ENCODE measurements at places on chromosomes 7 and 10.

DNA sequence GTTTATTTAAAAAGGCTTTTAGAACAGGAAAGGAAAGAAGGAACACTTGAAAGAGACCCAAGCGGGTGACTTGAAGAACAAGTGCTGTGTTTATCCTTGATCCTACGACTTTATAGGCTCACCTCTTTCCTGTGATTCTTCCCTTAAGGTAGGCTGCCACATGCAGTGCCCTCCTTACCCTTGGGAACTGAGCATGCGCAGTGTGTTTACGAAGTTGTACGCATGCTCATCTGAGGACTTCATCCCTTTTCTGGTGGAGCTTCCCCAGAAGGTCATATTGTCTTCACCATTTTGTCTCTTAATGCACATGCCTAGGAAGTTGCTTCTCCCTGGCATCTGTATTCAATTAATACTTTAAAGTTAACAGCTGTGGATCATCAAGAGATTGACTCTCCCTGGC lies 49.9 kb upstream of the VOPP1 start:
- no peak for DNase-seq

DNA sequence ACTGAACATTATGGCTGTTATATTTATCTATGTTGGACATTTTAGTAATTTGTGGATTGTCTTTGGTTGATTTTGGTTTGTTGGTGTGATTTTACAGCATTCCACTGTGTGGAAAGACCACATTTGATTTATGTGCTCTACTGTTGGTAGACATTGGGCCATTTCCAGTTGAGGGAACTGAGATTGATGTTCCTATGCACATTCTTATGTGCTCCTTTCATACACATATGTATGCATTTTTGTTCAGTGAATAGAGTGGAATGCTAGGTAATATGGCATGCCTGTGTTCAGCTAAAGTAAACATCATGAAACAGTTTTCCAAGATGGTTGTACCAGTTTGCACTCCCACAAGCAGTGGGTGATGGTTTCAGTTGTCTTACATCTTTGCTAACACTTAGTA lies 15.1 kb downstream of the CACNB2 start:
- DNase-seq: no peak

- DNase-seq: no peak
Observed at GRCh38 chr7:144118341-144118740, 4.6 kb upstream of the OR2A14 start.

DNA sequence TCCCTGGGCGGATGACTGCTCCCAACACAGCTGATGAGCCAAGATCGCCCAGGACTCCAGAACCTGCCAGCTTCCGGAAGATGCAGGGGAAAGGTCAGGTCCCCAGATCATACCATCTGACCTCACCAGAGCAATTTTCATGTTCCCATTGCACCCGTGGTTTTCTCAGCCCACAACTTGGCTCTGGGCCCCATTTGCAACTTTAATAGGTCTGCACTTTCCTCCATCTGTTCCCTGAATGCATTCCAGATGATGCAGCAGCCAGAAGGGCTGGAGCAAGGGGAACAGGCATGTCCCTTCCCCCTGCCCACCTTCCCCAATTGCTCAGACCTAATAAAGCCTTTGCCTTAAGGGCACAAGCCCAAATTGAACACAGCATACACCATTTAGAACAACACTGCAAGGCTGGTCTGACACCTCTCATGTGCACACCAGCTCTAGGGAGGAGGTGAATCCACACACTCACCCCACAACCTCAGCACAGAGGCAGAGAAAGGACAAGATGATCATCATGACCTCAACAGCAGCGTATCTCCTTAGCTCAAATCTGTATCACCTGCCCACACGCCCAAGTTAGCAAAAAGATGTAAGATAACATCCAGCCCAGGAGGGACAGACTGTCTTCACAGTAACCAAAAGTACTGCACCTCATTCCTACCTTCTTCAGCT lies 87.5 kb downstream of the PLXNA4 start:
- DNase-seq: no peak

GRCh38 chr10:84267503-84268126 lies 22.8 kb downstream of the RGR start:
- DNase-seq: peak; percentile 90

DNA sequence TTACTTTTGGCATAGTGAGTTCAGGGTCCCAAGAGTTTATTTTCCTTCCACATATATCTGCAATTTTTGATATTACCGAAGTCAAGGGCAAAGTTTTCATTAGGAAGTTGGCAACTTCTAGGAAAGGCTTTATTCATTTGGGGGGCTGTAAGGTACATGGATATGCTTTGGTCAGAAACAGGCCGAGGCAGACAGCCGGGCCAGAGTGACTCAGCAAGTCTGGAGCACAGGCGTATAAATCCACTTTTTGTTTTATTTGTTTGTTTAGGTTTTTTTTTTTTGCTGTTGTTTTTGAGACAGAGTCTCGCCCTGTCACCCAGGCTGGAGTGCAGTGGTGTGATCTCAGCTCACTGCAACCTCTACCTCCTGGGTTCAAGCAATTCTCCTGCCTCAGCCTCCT lies 3.7 kb downstream of the ZNF680 start:
- DNase-seq: no peak

- no peak for DNase-seq
Observed at GRCh38 chr7:133735222-133735621, 391.9 kb upstream of the LRGUK start.

GRCh38 chr7:154928136-154929005 lies 74.6 kb downstream of the PAXIP1 start:
- peak; percentile 63 for DNase-seq

- DNase-seq: no peak
Observed at GRCh38 chr10:95242581-95243317, 48.1 kb downstream of the PDLIM1 start.

DNA sequence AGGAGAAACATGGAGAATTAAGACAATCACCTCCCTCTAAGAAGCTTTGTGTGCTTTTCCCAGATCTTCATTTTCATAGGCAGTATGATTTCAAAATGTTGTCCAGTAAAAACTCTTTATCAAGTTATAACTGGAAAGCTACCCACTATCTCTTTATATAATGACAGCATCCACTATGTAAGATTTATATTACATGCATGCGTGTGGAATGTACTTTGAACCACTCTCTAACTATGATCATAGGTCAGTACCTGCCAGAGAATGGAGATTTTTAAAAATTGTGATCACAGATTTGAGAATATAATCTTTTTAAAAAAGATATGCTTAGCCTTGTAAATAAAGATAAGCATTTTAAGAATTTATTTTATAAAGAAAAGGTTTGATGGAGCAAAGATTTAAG lies 17.9 kb downstream of the PAPSS2 start:
- no peak for DNase-seq

DNA sequence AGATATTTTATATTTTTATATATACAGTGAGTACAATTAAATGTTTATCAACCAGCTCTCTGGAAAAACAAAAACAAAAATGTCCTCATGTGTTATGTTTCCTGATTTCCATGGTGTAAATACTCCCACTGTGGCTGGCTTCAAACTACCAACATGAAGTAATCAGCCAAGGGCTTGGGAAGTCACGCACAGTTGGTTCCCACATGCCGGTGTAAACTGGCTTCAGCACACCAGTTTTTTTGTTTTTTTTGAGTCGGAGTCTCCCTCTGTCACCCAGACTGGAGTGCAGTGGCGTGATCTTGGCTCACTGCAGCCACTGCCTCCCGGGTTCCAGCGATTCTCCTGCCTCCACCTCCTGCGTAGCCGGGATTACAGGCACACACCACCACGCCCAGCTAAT lies 11.8 kb downstream of the OSBPL3 start:
- DNase-seq: no peak

DNA sequence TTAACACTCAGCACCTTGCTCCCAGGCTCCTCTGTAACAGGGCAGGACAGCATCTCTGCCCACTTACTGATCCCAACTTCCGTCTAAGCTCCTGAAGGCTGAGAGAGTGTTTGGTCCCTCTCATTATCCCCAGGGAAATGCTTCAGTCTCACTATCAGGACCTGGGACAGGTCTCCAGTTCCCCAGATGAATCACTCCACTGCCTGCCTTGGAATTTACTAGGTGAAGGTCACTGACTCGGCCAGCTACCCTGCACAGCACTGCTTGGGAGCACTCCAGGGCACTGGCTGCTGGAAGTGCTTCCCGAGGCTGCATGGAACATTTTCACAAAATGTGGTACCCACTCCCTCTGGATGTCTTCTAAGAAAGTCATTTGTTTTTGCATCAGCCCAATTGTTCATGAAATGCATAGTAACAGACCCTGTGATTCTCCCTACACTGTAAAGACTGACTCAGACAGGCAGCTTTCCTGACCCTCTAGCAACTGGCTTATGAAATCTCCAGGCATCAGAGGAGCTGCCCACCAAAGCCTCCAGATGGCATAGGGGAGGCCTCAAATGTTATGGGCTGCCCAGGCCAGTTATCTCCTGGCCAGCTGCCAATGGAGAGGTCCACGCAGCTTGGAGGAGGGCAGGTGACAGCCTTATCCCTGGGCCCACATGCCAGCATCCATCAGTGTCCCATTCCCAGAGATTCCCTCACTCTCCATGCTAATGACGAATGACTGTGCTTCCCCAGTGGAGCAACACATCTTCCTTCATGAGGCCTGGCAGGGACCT lies 89.1 kb downstream of the GFRA1 start:
- DNase-seq: no peak

DNA sequence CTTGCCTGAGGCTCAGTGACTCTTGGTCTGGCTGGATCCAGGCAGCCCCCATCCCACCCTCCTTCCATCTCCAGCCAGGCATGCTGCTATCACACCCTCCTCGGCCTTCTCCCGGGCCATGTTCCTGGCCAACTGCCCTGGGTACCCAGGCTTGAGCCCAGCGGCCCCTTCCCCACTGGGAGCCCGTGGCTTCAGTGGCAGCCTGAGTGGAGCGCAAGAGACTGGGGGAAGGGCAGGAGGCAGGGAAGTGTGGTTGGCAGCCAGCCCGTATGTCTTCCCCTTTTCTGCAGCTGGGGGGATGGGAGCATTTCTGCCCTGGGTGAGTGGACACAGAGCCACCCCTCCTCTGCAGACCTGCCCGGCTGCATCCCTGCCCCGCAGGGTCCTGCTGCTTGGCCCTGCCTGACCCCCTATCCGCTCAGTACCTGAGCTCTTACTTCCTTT lies 148.5 kb downstream of the ARHGAP22 start:
- peak; percentile 20 for DNase-seq

- no peak for DNase-seq
Observed at GRCh38 chr7:4816419-4817080, 41.1 kb downstream of the AP5Z1 start.

GRCh38 chr10:128709686-128710085 lies 583.5 kb upstream of the MKI67 start:
- DNase-seq: peak; percentile 1

GRCh38 chr7:70494225-70495032 lies 637.5 kb upstream of the GALNT17 start:
- no peak for DNase-seq

GRCh38 chr10:43491855-43492254 lies 54.9 kb downstream of the ZNF487 start:
- DNase-seq: no peak

- no peak for DNase-seq
Observed at GRCh38 chr10:48598243-48598935, 6.5 kb downstream of the ARHGAP22 start.

DNA sequence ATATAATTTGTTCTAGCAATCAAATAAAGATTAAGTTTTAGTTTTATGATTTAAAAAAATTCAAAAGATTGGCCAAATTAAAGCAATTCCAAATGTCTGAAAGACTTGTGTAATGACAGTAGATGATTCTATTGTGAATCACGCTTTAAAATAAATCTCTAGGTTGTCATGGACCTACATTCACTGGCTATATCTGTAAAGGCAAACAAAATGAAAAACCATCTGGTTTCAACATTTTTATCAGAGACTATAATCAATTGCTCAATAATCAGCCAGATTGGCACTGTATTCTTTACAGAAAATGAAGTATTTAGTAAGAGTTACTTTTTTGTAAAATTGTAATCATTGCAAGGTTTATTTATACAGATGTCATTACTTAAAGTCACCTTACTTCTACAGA lies 60.7 kb downstream of the DGKB start:
- no peak for DNase-seq

DNA sequence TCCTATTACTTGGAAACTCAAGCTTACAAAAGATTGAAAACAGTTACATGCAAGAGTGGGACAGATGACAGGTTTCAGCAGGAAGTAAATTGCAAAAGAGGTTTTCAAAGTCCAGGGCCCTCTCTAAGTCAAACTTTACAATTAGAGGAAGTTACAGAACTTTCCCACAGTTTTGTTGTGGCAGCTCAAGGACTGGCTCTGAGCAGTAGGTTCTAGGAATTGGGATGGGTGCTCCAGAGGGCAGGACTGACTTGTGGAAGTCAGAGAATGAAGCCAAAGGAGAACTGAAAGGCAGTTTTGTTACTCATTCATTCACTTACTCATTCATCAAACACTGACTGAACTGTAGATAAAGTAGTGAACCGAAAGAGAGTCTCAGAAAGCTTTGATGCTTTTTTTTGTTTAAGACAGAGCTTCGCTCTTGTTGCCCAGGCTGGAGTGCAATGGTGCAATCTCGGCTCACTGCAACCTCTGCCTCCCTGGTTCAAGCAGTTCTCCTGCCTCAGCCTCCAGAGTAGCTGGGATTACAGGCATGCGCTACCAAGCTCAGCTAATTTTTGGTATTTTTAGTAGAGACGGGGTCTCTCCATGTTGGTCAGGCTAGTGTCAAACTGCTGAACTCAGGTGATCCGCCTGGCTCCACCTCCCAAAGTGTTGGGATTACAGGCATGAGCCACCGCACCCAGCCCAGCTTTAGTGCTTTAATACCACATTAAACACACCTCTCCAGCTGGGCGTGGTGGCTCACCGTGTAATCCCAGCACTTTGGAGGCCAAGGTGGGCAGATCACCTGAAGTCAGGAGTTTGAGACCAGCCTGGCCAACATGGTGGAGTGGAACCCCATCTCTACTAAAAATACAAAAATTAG lies 66.8 kb upstream of the CCNJ start:
- no peak for DNase-seq

DNA sequence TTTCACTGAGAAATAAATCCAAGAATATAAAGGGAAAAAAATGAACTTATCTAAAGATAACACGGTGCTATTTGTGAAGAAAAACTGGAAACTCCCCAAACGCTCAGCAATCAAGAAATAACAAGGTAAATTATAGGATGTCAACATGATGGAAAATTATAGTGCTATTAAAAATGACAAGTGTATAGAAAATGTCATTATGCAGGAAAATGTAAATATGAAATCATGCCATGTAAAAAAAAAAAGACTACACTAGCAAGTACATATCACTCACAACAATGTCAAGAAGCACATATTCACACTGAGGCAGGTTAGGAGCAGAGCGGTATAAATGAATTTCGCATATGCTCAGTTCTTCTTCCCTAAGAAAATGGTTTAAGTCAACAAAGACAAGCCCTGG lies 27.7 kb downstream of the KLRG2 start:
- no peak for DNase-seq

DNA sequence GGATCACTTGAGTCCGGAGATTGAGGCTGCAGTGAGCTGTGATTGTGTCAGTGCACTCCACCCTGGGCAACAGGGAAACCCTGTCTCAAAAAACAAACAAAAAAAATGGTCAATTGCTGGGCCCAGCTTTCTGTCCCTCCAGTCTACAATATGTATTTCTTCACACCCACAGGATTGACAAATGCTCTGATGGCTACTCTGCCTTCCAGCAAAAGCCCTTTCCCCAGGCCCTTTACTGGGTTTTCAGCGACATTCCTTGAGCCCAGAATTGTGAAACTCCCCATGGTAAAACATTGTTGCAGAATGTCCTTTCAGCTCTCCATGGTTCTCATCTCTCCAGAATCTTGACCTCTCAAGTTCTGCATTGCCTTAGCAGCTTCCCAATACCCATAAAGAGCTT lies 23.7 kb upstream of the TNKS2 start:
- DNase-seq: no peak

All from stimulated activated CD8-positive, alpha-beta memory T cell treated with anti-CD3 and anti-CD28 coated beads, Interleukin-4, amount 100 ng/mL, for 48 hours (primary cell).